ENCODE measurements at places on chromosomes 7 and 10.

DNA sequence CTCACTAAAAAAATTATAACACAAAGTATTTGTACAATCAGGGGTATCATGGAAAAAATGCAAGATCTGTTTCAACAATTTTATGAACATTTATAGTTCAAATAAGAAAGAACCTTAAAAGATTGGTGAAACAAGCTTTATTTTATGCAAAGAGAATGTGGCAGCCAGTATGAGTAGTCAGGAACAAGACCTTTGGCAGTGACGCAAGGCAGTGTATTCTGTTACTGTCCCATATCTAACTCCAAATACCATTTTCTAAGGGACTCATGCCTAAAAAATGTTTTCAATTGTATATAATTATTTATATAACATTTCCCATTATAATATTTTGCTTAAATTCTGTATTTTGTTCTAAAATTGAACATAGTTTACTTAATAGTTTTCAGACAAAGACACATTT, 19.1 kb upstream of the FAM53B start:
- DNase-seq, result no peak

- no peak for DNase-seq
These were observed 235.1 kb downstream of the SEMA3E start for GRCh38 chr7:83413831-83414230.

DNA sequence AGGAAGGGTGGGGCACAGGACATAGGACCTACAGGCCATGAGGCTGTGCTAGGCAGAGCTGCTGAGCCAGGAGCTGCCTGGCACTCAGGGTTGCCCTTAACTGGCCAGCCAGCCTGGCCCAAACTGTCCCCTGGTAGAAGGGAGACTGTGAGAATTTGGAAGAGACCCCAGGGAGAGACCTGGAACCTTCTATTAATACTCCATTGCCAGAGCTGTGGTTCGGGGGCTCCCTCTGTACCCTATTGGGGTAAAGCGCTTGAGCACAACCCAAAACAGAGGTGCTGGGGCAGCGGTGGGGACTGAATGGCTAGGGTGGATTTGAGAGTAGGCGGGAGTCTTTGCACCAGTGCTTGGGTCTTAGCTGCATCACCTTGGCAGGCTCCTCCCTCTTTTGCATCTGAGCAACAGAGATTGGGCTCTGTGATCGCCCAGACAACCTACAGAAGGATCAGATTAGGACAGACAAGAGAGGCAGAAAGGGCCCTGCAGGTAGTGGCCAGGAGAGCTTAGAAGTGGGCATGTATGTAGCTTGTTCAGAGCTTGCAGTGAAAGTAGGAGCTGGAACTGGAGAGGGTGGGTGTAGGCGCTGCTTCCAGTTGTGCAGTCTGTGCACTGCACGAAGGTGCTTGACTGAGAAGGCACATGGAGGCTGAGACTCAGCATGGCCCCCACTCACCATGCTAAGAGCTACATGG, 53.3 kb downstream of the ADCYAP1R1 start:
- DNase-seq, result no peak

DNA sequence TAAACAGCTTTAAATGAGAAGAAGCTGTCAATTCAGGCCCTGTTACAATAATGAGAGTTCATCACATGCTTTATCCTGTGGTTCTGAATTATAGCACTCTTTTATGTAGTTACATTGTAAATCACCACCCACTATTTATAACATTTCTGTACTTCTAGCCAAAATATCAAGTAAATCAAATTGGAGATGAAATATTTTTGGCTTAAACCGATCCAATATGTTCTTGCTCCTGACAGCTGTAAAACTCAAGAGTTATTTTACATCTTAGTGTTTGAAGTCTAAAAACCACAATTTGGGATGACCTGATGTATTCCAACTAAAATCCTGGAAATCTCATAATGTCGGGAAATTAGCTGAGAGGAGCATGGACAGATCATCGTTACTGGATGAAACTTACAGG, 371.2 kb upstream of the LRRN3 start:
- no peak for DNase-seq

Data from nucleus accumbens (tissue), 56 donors.